Memory B cell (primary cell): ENCODE measurements at places on chromosomes 5 and 9.
A peak's percentile ranks its signal among the peaks of the same experiment; 100 is the strongest.

DNA sequence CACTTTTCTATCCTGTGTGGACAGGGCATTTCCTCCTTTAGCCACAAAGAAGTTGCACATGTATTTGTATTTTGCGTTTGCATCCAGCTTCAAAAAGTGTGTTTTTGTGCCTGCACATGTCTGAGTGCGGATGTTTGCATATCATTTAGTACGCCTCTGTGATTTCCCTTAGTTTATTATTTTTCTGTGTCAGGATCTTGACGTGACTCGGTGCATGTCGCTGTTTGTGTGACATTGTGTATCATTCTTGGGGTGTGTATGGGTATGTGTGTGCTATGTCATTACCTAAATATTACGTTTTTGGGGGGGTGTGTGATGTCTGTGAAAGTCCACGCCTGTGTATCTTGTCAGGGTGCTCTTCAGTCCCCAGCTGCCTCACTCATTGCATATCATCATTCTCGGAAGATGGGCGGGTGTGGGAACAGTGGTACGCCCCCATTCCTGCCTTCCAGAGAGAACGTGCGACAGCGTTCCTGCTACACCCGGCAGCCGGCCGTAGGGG lies 416 bp upstream of the PAIP2 start:
- DNase-seq = no peak

DNA sequence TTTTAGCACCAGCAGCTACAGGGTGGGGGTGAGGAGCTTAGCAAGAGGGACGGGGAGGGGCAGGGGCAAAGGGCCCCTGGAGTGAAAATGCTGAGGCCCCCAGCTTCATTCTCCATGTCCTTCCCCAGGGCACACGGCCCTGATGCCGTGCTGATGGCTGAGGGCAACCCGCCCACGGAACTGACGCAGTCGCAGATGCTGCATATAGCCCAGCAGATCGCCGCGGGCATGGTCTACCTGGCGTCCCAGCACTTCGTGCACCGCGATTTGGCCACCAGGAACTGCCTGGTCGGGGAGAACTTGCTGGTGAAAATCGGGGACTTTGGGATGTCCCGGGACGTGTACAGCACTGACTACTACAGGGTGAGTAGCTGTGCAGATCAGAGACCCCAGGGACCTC lies 285.6 kb downstream of the NTRK2 start:
- DNase-seq = no peak

- no peak for DNase-seq
Observed at GRCh38 chr5:52504584-52505240, 283.0 kb upstream of the ITGA1 start.

GRCh38 chr9:8627976-8628679 lies 828.5 kb upstream of the DMAC1 start:
- DNase-seq = no peak

- no peak for DNase-seq
Observed at GRCh38 chr5:1648806-1649205, 125.0 kb upstream of the LPCAT1 start.

GRCh38 chr9:5428794-5429528 lies 8.8 kb downstream of the PLGRKT start:
- no peak for DNase-seq

DNA sequence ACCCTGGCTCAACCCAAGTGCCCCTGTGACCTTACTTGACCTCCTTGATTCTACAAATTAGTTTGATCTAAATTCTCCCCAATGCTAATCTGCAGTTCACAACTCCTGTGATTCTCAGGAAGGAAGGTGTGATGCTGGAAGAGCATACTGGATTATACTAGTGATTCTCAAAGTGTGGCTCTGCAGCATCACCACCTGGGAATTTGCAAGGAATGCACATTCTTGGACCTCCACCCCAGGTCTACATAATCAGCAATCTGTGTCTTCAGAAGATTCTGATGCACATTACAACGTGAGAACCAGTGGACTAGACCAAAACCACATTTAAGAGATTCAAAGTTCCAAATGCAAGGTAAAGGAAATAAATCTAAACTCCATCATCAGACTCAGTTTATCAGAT lies 198.6 kb downstream of the AGTPBP1 start:
- no peak for DNase-seq

- DNase-seq = no peak
Observed at GRCh38 chr5:68173007-68173406, 42.5 kb upstream of the PIK3R1 start.

- no peak for DNase-seq
Observed at GRCh38 chr5:16427587-16427986, 38.0 kb downstream of the ZNF622 start.

DNA sequence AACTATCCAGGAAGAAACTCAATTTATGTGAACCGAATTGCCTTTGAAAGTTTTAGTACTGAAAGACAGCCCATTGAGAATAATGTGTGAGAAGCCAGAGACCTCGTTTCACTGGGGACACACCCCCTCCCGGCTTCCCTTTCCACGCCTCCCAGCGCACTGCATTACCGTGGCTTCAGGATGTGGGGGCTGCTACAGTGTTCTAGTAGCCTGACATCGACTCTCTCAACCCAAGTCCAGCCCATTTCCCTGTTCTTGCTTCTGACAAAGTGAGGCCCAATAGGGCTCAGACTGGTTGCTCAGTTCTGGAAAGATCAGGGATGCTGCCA lies 3.5 kb downstream of the PAX5 start:
- no peak for DNase-seq

- no peak for DNase-seq
Observed at GRCh38 chr5:17090839-17091238, 126.6 kb upstream of the BASP1 start.

- DNase-seq = no peak
Observed at GRCh38 chr9:120742951-120743416, 28.7 kb upstream of the MEGF9 start.

DNA sequence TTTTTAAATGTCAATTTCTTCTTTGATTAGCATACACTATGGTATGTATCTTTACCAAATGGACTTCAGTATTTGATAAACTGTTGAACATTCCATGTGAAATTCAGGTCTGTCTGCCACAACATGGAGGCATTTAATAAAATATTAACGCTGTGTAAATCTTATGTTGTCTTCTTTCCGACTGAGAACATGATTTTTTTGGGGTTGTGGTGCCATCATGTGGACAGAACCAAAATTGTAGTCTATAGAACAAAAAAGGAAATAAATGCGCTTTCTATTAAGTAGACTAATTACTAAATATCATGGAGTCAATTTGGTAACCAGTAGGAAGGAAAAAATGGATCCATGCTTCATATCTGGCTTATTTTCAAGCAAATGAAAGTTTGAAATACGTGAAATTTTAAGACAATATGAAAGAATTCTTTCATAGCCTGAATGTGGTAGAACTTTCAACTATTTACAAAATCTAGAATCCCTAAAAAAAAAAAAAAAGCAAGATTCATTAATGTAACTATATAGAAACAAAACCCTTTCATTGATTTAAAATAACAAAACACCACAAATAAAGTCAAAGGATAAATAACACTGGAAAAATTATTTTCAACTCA lies 2.8 kb upstream of the PLK2 start:
- DNase-seq = peak; percentile 57

DNA sequence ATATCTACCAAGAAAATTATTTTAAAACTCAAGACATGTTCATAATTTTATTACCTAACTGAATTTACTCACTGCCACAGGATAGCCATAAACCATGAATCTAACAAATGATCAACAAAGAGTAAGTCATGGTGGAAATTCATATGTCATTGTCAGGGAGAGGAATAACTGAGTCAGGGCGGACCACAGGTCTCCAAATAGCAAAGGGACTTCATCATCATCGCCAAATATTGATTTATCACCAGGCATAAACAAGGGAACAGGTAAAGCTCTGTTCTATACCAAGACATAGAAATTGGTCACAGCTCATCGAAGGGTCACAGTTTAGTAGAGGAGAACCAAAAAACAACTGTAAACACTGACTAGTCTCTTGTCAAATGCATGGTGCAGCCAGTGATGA lies 94.8 kb downstream of the CTNND2 start:
- no peak for DNase-seq

DNA sequence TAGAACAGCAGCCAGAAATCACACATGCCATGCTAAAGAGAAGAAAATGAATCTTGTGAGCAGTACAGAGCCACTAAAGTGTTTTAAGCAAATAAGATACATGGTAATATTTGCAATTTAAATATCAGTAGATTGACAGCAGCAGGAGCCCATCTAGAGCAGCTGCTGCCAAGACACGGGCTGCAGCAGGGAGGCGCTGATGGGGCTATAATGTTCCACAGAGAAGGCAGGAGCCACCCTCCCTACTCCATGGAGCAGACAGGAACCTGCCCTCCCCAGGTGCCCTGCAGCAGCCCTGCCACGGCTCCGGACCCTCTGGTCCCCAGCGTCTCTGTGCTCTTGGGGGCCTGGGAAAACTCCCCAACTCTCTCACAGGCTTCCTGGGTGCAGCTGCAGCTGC lies 224.1 kb upstream of the ISL1 start:
- DNase-seq = no peak

DNA sequence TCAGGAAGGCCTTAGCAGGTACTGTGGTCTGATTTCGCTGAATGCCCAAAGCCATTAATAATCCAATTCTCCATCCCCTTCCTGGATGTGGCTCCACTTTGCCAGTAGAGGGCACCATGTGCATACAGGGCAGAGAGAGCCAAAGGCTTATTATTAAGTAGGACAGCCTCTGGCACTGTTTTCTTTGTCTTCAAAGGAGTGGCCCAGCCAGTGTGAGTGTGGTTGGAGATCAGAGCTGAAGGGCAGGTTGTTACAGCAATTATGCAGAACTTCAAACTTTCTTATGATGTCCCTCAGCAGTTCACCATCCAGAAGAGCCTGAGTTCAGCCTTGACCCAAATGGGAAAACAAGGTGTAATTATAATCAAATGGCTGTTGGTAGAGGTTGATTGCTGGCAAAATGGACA lies 38.6 kb upstream of the CEMIP2 start:
- peak; percentile 41 for DNase-seq

DNA sequence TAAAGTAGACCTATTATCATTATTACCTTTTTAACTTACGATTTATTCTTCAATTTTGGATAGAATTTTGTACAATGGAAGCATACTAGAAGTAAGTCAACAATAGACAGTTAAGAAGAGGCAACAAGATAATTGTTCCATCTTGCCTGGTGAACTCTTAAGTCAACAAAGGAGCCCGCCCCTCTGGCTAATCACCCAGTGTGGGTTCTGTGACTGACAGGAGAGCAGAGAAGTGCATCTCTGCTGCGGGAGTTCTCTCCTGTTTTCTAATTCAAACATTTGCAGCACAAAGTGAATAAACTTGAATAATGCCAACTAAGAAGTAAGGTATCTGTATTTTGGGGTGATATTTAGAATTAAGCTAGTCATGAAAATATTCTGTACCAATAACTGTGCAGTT lies 6.7 kb upstream of the ISL1 start:
- no peak for DNase-seq

DNA sequence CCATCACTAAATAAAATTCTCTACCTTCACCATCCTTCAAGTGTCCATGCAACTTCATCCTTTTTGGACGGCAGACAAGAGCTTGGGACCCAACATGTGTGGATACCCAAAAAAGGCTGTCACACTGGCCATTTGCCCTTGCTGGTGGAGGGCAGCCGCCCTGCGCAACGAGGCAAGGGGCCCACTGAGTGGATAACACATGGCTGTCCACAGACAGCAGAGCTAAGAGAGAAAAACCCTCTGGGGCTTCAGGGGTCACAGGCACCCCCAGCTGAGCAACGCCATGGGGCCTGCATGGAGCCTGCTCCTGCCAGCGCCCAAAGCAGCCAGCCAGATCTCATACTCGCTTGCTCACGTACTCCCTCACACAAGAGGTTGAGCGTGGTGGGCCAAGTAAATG lies 205.9 kb upstream of the NREP start:
- no peak for DNase-seq

GRCh38 chr9:92534674-92535073 lies 1.1 kb downstream of the ECM2 start:
- no peak for DNase-seq

DNA sequence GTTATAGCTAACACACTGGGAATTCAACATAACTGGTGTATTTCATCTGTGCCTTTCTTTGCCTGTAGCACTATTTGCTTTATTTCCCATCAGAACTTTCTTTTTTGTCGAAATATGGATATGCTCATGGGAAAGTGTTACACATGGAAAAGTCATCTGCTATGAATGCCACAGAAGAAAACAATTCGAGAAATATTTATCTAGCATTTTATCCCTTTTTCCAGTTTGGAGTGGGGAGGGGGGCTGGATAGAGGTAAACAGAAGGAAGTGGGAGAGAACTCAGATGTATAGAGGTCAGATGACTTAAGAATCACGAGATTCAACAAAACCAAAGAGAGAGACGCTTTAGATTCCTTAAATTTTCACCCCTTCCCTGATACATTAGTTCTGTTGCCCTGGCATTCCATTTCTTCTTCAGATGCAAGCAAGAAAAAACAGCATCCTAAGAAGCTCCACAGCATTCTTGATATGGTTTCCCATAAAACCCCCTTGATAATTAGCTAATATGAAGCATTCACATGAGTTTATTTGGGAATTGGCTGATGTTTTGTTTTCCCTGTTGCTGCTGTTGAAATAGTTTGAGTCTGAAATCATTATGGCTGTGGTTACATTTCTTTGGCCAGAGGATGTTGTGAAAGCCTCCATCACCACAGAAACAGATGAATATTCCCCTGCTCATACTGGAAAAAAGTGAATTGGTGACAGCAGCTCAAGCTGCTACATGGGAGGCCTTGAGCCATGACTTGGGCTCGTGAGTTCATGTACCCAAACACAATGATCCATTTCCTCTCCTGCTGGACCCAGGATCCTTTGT lies 335.8 kb upstream of the DAB2 start:
- DNase-seq = no peak

DNA sequence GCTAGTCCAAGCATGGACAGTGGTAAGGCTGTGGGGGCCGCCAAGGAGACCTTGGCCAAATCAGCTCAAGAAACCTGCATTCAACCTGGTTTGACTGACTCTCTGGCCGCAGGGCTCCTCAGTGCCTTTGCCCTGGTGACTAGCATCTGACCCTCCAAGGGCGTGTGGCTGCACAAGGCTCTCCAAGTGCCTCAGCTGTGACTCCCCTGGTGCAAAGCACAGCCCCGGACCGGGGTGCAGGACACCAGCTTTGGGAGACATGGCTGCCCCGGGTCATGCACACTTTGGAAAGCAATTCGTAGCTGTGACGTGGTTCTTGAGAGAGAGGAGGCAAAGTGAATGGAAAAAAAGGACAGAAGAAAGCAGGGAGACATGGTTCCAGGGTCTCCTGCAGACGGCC lies 245.2 kb upstream of the IRX2 start:
- no peak for DNase-seq

DNA sequence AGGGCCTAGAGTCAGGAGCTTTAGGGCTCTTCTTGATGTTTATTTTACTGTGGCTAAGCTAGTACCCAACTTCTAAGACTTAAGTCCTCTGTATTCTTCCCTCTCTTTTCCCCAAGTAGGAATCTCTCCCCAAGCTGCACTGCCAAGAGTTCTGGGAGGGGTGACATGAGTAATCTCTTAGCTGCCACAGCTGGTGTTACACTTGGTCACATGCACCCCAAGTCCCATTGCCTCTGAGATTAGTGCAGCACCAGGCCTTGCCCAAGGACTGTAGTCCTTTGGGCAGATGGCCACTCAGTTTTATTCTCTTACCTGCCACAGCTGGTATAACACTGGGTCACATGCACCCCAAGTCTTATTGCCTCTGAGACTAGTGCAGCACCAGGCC lies 114.7 kb upstream of the RIOK2 start:
- no peak for DNase-seq
